ENCODE measurements at places on chromosomes 6 and 20. TPM values are rescaled to one million over a fixed set of nuclear protein-coding genes. Genes with fewer than 3 reads are reported as not detected.

Gene PDSS2
- total RNA-seq, result 14.9 TPM

Gene POM121L2
- total RNA-seq, result not detected

Gene UNC93A
- total RNA-seq, result not detected

Gene LY6G6C
- total RNA-seq, result 1.2 TPM

Gene WFDC10B
- total RNA-seq, result not detected

Gene HCRTR2
- not detected for total RNA-seq

Gene ARFGAP1
- total RNA-seq, result 132 TPM

Gene CAGE1
- 0.16 TPM for total RNA-seq

Gene PRSS35
- 3.9 TPM for total RNA-seq

All from neural crest cell (in vitro differentiated cells).